ENCODE measurements at places on chromosomes 16 and 17. TPM values are rescaled to one million over a fixed set of nuclear protein-coding genes. Genes with fewer than 3 reads are reported as not detected.

- DNase-seq: no peak
These were observed 298.2 kb upstream of the C16orf82 start for GRCh38 chr16:26768385-26769010.

- no peak for DNase-seq
These were observed 131.5 kb upstream of the TNRC6C start for GRCh38 chr17:77827039-77827438.

- DNase-seq: no peak
These were observed 22.9 kb downstream of the CDK12 start for GRCh38 chr17:39484178-39484577.

Gene HOXB4
- 4.5 TPM for total RNA-seq

Gene PRSS22
- total RNA-seq: not detected

- no peak for DNase-seq
These were observed 16.7 kb downstream of the TPSG1 start for GRCh38 chr16:1208239-1208830.

Gene USP36
- 181 TPM for total RNA-seq

DNA sequence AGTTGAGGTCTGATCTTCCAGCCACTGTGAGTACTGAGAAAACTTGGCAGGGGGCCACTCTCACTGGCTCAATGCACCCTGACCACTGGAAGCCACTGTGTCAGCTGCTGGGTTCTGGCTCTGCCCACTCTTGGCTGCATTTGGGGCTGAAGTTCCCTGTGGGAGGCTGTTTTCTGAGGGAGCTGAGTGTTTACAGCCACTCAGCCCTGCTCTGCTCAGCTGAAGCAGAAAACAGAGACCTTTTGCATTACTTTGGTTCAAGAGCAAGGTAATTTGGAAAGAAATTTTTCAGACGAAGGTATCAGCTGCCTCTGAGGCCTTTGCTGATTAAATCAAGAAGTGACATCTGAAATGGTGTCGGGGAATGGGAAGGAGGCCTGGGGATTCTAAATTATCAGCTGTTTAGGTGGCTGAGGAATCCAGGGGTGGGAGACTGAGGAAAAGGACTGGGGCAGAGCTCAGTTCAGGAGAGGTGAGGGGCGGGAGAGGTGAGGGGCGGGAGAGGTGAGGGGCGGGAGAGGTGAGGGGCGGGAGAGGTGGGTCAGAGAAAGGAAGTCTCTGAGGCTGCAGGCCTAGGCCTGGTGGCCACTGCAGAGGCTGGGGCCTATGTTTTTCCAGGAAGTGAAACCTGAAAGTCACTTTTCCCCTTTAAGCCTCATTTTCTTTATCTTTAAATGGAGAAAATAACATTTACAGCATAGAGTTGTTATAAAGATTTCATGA, at the start of gene ACSM5:
Gene ACSM5, plus strand, starts transcription at position 137 of the 723 bp plus-strand sequence. CDS start 1,951 bp downstream, outside the sequence.
- DNase-seq: no peak

DNA sequence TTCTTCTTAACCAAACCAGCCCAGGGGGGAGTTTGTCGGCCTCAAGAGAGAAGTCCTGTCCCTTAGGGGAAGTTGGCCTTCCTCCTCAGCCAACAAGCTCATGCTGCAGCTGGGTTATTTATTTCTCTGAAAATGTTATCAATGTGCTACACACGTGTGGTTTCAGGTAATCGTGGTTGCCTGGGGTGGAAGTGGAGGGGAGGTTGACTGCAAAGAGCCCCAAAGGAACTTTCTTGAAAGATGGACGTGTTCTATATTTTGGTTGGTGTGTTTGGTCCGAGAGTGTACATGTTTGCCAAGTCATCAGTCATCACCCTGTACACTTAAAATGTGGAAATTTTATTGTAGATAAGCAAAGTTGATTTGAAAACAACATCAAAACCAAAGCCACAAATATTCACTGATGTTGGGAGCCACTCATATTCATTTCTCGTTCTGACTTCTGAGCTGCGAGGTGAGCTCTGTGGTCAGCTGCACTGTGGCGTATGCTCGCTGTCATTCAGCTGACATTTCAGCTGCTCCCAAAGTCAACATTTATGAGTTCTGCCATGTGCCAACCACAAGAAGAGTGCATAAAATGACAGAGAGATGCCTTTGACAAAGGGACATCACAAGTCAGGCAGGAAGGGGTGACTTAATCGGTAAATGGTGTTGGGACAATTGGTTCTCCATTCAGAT, 26.5 kb upstream of the ADGRG1 start:
- peak; percentile 72 for DNase-seq

Gene FBXL16
- total RNA-seq: 58.4 TPM

DNA sequence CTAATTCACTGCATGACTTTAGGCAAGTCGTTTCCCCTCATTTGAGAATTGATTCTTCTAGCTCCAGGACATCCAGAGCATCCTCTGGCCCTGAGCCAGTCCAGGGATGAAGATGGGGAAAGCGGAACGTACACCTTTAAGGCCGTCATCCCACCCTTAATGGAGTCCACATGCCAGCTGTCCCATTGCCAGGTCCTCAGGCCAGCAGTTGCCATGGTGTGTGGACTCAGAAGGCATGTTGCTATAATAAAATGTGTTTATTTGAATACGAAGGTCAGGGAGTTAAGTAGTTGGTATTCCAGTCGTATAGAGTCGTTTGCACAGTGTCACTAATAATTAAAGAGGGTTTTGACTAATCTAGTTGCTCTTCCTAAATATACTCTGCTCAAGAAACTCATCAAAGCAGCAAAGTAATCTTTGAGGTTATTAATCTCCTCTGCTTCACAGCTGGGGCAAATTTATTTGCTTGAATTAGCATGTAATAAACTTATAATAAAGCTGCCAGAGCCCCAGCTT, 30.4 kb downstream of the CCDC182 start:
- DNase-seq: no peak

- DNase-seq: no peak
These were observed 187.0 kb downstream of the IRX3 start for GRCh38 chr16:54099627-54100026.

All from CD4-positive, alpha-beta memory T cell (primary cell).